ENCODE measurements at places on chromosomes 5 and 9.

DNA sequence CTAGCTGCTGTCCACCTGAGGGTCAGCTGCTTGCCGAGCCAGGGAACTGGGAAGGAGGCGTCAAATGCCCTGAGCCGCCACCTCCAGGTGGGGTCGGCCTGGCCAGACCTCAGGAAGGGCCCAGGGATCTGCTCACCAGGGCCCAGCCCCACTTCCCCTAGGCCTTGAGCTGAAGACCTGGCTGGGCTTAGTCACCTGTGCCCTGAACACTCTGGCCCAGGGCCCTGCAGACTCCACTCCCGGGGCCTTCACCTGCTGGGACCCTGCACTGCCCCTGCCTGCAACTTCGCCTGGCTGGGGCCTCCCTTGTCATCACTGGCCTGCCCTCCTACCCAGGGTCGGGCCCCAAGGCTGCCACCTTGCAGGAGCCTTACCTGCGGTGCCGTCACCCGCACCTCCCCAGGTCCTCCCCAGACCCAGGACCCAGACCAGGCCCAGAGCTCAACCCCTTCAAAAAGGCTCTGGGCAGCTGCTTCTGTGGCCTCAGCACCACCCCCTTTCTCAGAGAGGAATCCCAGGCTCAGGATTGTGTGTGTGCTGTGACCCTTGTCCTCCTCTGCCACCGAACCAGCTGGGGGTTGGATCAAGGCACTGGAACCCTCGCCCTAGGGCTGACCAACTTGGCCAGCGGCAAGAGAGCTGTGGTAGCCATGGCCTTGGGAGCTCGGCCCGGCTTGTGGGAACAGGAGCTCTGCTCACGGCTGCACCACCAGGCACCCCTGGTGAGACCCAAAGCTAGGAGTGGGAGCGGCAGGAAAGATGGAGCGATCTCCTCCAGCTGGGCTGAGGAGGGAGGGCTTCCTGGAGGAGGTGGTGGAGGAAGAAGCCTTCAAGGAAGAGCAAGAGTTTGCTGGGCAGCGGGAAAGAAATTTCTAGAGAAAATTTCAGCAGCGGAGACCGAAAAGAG, 1.2 kb upstream of the NELFB start:
- no peak for DNase-seq

GRCh38 chr9:134297083-134297410, 29.2 kb upstream of the RXRA start:
- no peak for DNase-seq

DNA sequence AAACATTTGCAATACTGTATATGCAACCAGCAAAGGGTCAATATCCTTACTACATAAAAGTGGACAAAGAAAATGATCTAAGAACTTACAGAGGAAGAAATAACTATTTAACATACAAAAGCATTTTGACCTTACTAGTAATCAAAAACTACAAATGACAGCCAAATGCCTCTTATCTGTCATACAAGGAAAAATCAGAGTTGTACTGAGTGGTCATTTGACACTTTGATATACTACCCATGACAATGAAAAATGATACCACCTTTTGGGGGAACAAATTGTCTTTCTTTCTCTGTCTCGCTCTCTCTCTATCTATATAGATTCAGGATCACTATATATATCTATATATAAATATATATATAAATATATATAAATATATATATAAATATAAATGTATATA, 50.4 kb upstream of the ZSWIM6 start:
- no peak for DNase-seq

DNA sequence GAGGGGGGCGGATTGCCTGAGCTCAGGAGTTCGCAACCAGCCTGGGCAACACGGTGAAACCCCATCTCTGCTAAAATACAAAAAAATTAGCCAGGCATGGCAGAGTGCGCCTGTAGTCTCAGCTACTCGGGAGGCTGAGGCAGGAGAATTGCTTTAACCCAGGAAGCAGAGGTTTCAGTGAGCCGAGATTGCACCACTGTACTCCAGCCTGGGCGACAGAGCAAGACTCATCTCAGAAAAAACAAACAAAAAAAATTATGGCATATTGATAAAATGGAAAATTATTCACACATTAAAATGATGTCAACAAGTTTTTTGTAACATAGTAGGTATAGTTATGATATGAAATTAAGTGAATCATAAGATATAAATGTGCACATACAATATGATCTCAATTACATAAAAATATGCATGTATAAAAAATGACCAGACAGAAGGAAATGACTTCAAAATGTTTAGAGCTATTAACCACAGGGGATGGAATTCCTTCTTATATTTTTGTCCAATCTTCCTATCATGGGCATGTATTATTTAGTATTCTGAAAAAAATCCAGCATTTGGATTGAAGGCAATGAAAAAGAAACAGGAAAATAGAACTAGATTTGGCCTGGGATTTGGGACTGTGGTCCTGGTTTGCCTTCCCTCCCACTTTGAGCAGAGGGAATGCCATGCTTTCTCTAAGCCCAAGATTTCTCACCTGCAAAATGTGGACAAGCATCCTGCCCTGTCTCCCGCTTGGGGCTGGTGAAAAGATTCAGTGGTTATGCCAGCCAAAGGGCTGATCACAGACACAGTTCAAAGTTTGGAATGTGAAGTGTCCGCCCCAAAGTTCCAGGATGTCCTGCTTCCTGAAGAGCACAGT, 19.5 kb downstream of the SPAAR start:
- no peak for DNase-seq

DNA sequence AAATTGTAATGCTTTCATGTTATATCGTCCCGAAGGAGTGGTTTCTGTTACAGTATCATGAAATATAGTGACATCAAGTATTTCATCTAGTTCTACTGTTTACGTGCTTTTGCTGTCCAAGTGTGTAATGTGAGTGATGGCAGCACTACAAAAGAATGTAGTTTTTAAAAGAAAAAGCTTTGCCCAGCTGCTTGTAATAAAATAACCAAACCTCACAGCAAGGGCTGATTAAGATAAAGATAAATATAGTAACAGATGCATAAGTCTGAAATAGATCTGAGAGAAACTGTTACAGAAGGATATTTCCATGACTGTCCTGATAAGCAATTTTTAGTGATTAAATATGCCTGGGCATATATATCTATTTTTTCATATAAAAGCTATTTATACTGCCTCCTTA, 106.4 kb downstream of the AUH start:
- peak; percentile 60 for DNase-seq

DNA sequence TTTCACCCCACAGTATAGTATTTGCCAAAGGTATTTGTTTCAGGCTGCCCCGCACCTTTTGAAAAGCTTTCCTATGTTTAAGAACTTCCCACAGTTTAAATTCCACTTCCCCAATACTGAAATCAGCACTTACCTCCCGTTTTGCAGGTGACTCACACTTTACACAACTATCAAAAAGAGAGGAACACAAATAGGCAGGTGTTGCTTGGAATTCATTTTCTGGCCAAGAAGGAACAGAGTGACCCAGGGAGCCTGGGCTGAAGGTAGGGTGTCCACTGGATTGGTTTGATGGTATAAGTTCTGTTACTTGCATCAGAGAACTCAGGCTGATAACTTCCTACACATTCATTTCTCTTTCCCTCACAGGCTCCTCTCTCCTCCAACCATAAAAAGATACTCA, 60.1 kb upstream of the SLC30A5 start:
- DNase-seq, result no peak

- no peak for DNase-seq
These were observed 245.1 kb downstream of the DOCK8 start for GRCh38 chr9:459491-460444.

Measured in AG04449 (cell line).